Naive thymus-derived CD8-positive, alpha-beta T cell (primary cell): ENCODE measurements at places on chromosomes 11 and 22.

DNA sequence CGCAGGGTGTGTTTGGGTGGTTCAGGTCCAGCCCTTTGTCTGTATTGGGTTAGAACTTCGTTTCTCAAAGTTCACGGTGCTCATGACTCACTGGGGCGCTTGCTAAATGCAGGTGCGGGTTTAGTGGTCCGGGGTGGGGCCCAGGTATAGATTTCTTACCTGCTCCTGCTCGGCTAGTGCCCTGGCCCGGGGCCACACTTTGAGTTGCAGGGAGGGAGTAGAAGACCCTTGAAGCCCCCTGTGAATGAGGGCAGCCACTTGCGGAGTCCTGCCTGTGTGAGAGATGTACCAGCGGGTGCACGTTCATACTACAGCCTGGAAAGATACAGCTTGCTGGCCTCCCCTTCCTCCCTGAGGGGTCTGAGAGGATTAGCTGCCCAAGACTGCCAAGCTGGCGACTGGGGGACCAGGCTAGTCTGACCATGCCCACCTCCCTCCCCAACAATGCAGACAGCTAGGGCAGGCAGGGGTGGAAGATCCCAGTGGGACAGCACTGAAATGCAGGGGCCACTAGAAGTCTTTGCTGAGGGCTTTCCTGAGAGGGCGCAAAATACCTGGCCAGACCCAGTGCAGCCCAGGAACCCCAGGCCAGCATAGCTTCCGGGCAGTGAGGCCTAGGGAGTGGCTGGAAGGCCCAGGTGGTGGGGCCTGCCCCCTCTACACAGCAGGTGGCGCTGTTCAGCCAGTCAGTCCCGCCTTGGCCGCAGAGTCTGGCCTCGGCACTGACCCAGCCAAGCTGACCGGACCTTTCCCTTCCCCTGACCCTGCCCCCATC is 5.1 kb upstream of the MYRF start:
- peak; percentile 26 for DNase-seq

DNA sequence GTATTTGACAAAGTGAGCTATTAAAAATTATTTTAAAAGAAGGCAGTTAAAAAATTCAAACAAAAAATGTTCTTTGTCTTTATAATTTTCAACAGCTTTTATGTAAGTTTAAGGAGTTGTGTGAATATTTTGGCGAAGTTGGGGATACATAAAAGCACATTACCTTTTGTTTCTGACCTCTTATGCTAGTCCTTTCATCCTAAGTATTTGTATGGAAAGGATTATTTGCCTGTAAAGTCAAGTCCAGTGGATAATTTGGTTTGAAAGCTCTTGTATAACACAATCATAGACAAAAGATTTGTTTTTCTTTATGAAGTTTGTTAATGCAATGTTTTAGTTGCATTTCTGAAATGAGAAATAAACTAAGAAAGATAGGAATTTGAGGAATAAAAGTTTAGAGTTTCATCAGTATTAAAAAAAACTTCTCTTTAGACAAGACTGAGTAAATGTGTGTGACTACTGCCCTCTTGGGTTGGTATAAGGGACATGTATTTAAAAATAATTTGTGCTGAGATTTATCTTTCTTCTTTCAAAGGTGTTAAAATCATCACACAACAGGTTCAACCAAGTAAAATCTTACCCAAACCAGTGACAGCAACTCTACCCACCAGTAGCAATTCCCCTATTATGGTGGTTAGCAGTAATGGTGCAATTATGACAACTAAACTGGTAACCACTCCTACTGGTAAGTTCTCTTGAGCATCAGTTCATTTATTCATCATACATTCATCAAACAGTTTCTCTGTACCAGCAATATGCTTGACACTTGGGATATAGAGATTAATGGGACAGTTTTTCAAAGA is 68.2 kb downstream of the EMSY start:
- no peak for DNase-seq

DNA sequence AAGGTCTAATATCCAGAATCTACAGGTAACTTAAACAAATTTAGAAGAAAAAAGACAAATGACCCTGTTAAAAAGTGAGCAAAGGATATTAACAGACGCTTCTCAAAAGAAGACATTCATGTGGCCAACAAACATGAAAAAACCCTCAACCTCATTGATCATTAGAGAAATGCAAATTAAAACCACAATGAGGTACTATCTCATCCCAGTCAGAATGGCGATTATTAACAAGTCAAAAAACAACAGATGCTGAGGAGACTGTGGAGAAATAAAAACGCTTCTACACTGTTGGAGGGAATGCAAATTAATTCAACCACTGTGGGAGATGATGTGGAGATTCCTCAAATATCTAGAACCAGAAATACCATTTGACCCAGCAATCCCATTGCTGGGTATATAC is 67.2 kb downstream of the SLC17A6 start:
- no peak for DNase-seq

DNA sequence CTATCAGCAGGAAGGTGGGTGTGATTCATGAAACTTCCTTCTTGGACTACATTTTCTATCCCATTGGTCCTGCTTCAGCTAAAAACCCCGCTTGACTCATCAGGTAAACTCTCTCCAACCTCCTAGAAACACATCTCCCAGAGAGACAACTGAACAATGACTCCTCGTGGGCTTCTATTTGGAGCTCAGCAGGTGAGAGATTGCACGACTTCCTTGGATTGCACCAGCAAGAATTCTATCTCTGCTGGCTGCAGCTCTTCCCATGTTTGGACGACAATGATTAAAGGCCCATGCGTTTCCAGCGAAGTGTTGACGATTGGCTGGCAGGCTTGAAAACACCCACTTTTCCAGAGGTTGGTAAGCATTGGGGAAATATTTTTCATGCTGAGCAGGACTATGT is 216.1 kb upstream of the NTM start:
- DNase-seq: no peak

DNA sequence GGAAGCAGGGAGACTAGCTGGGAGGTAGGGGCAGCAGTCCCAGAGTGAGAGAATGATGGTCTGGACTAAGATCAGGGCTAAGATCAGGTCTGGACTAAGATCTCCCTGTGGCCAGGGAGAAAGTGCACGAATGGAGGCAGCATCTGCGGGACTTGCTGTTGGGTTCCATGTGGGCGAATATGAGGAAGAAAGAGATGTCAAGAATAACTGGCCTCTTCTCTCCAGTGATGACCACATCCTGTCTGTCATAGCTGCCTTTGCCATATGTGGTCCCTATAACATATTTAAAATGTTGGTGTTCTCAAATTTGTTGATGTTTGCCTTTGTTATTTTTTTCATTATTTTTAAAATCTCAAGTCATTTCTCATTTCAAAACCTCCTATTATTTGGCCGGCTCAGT is 27.4 kb upstream of the CXCR5 start:
- DNase-seq: no peak

DNA sequence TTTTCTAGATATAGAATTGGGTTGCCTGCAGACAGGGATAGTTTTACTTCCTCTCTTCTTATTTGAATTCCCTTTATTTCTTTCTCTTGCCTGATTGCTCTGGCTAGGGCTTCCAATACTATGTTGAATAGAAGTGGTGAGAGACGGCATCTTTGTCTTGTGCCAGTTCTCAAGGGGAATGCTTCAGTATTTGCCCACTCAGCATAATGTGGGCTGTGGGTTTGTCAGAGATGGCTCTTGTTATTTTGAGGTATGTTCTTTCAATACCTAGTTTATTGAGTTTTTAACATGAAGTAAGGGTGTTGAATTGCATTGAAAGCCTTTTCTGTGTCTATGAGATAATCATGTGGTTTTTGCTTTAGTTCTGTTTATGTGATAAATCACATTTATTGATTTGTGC is 273.9 kb upstream of the CHORDC1 start:
- no peak for DNase-seq

GRCh38 chr22:39935612-39936011 is 24.6 kb upstream of the TMA7B start:
- no peak for DNase-seq

GRCh38 chr11:44308923-44309477 is 939 bp downstream of the ALX4 start:
- no peak for DNase-seq

DNA sequence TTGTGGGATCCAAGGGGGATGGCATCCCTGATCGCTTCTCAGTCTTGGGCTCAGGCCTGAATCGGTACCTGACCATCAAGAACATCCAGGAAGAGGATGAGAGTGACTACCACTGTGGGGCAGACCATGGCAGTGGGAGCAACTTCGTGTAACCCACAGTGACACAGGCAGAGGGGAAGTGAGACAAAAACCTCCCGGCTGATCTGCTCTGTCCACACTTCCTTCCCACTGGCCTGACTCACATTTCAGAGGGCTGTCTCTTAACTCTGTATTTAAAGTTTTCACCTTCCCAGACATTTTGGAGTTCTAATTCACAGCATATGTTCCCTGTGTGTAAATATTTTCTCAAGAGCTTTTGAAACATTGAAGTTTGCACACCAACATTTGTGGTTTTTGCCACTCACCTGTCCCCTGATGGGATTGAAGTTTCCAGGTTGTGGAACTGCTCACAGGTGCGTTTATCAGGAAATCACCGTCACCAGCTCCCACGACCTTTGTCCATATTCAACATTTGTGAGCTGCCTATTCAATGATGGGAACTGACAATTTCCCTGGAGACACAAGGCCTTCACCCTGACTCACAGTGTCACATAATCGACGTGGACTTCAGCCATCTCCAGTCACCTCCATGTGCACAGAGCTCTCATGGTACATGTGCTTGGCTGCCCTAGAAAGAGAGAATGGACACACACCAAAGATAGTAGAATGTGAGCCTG is 99.2 kb downstream of the VPREB1 start:
- no peak for DNase-seq

GRCh38 chr11:96885405-96885804 is 495.6 kb downstream of the JRKL start:
- DNase-seq: no peak

- DNase-seq: no peak
These were observed 20.5 kb upstream of the AMOTL1 start for GRCh38 chr11:94747601-94748041.
